ENCODE measurements at places on chromosomes 13 and 19.

GRCh38 chr13:108929532-108930206 is 300.3 kb downstream of the MYO16 start:
- no peak for DNase-seq

- DNase-seq = peak; percentile 95
Measured at GRCh38 chr19:39497996-39498797, 550 bp upstream of the DLL3 start.

- no peak for DNase-seq
Measured at GRCh38 chr19:18651300-18651699, 14.5 kb downstream of the KLHL26 start.

GRCh38 chr19:50462970-50463369 is 13.3 kb upstream of the EMC10 start:
- no peak for DNase-seq

DNA sequence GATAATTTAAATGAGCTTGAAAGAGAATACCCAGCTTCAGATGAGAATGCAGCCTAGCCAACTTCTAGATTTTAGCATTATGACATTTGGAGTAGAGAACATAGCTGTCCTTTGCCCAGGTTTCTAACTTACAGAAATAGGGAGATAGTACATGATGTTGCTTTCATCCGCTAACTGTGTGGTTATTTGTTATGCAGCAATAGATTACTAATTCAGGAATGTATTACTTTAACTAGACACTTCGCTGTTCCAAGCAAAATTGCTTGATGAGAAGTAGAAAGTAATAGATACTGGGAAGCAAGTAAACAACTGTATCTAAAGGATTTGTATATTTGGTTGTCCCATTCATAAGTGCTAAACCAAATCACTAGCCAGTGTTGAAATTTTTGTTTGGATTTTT is 790.9 kb upstream of the PRR20A start:
- no peak for DNase-seq

GRCh38 chr13:65631078-65631477 is 1599.1 kb downstream of the PCDH9 start:
- no peak for DNase-seq

- no peak for DNase-seq
Measured at GRCh38 chr19:46229442-46229841, at the start of gene IGFL1. Gene IGFL1, plus strand, starts transcription at chr19:46229742. Its CDS starts 33 bp downstream, at chr19:46229775.

- DNase-seq = peak; percentile 100
Measured at GRCh38 chr19:17859533-17860330, at the start of gene RPL18A. Gene RPL18A, plus strand, starts transcription at chr19:17859910. Its CDS starts 47 bp downstream, at chr19:17859957.

DNA sequence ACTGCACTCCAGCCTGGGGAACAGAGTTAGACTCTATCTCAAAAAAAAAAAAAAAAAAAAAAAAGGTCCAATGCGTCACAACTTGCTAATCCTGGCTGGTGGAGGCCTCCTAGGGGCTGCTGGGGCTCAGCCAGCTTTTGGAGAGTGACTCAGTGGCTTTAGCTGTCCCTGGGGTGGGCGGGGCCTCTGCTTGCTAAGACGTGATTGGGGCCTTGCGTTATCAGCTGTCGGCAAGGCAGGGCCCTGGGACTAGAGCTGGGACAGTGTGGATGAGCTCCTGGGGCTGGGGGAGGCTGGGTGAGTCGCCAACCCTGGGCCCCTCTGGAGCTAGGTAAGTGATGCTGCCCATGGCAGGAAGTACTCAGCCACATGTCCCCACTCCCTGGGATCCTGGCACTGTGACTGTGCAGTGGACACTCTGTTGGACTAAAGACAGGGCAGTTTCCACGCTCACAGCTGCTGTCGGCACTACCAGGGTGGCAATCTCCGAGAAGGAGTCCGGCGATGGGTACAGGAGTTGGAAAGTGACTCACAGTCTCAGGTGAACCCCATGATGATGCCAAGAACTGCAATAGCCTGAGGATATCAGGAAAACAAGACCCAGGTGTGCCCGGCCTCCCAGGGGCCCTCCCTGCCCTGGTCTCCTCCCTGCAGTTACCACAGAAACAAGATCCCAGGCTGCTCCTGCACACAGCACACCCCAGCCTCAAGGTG is 32.2 kb downstream of the F2RL3 start:
- no peak for DNase-seq

GRCh38 chr19:54434873-54435214 is 14.2 kb upstream of the LENG8 start:
- DNase-seq = no peak

DNA sequence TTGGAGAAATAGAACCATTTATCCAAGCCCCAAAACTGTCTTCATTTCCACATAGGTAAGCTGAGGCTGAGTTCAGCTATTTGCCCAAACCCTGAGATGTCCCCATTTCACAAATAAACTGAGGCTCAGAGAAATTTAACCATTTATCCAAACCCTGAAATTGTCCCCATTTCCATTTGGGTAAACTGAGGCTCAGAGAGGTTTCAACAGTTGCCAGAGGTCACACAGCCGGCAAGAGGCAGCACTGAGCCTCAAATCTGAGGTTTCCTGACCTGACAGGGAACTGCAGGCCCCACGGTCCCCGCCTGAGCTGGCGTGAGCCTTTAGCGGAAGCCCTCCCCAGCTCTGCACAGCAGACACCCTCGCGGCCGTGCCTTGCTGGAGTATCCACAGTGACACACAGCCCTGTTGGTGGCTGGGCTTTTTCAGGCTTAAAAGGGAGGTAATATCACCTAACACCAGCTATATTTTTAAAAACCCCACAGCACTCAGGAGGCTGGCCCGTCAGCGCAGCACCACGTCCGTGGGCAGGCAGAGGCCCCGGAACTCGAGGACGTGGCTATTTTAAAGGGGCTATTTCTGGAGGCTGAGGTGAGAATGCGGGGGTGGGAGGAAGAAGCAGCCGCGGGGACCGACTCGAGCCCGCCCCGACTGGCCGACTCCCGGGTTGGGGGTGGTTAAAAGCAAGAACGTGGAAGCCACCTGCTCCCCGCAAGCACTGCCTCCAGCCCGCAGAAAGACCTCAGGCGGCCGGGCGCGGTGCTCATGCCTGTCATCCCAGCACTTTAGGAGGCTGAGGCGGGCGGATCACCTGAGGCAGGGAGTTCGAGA is 18.5 kb downstream of the PTPRS start:
- no peak for DNase-seq

Measured in NCI-H146 (cell line).